Stimulated activated CD8-positive, alpha-beta memory T cell treated with anti-CD3 and anti-CD28 coated beads, Interleukin-2, amount 100 ng/mL, for 1 hour (primary cell): ENCODE measurements at places on chromosomes 1 and 21.

GRCh38 chr21:41170859-41171609 is 3.1 kb downstream of the BACE2 start:
- DNase-seq = no peak

DNA sequence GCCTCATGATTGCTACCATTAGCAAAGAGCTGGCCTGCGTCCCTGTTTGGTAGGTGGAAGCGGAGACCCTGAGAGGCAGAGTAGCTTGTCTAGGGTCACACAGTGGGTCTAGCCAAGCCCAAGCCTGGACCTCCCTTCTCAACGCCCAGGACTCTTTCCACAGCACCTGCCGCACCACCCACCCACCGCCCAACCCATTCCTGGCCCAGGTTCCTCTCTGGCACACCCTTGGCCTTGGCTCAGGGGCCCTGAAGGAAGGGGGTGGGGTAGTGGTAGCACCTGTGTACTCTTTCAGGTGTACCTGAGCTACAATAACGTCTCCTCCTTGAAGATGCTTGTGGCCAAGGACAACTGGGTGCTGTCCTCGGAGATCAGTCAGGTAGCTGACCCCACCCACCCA is 19.3 kb downstream of the FAM151A start:
- no peak for DNase-seq

- DNase-seq = no peak
These were observed 2.8 kb downstream of the IFI16 start for GRCh38 chr1:159012495-159012894.

DNA sequence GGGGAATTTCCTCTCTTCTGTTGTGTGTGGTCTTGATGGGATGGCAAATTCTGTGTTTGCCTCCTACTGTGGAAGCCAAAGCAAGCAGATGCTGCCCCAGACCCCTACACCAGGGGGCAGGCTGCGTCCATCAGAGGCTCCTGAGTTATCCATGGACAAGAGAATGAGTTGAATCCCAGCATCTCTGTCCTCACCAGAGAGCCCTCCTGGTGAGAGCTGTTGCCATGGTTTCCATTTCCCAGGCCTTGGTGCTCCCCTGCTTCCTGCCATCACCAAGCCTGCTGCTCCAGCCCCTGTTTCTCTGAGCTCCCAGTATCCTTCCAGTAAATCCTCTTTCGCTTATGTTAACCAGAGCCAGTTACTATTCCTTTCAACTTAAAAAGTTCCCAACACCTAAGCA is 20.4 kb upstream of the GNG12 start:
- DNase-seq = no peak

- DNase-seq = no peak
These were observed 27.0 kb downstream of the DNM3 start for GRCh38 chr1:171868217-171868803.

- DNase-seq = no peak
These were observed 11.8 kb upstream of the F3 start for GRCh38 chr1:94553323-94553730.
